NK-92 treated with Interleukin-12 subunit alpha and Interleukin-12 subunit beta, amount 100 ng/mL, for 24 hours (cell line): ENCODE measurements at places on chromosomes 2 and 18.

DNA sequence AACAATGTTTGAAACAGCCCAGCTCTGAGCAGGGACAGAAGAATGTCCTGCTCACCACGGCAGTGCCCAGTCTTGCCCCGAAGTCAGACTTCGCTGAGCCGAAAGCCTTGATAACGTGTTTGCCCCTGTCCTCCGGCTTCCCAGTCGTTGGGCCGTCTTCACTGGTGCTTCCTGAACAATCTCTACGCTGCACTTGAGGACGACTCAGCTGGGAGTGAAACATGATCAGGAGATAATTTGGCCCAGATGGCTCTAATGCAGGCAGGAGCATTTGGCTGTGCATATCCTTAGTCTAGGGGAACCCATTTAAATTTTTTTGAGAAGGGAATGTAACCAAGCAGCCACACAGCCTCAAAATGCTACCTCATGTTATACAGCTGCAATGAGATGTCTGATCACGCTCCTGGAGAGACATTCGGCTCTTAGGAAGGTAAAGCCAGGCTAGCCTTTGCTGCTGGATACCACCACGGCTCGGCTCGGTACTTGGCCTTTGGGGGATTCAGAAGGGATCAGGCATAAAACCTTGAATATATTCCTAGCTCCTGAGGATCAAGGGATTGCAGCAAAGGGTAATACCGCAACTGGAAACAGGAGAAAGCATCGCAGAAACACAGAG is 43.6 kb downstream of the FECH start:
- DNase-seq = no peak

GRCh38 chr2:197256021-197256420 is 54.6 kb downstream of the ANKRD44 start:
- no peak for DNase-seq

- no peak for DNase-seq
Measured at GRCh38 chr18:10912790-10913545, 236.4 kb downstream of the PIEZO2 start.

GRCh38 chr2:76737607-76738006 is 784.6 kb downstream of the LRRTM4 start:
- no peak for DNase-seq

DNA sequence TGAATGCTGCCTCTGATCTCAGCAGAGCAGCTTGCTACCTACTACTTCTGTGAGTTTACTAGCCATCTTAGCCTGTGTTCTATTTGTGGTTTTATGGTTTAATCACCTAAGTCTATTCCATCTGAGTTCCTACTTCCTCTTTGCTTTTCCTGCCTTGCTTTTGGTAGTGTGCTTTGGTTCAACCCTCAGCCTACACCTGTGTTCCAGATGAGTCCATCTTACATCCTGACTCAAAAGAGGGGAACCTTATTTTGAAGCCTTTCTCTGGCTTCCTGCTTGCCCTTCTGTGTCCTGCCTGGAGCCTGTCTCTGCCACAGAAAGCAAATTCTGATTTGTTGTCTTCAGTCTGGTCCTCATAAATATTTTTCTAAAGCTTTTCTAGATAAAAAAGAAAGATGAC is 530.3 kb upstream of the MEX3C start:
- no peak for DNase-seq

GRCh38 chr18:73752965-73753364 is 394.7 kb downstream of the FBXO15 start:
- DNase-seq = no peak

- DNase-seq = no peak
Measured at GRCh38 chr2:126782648-126783047, 116.0 kb upstream of the TEX51 start.

DNA sequence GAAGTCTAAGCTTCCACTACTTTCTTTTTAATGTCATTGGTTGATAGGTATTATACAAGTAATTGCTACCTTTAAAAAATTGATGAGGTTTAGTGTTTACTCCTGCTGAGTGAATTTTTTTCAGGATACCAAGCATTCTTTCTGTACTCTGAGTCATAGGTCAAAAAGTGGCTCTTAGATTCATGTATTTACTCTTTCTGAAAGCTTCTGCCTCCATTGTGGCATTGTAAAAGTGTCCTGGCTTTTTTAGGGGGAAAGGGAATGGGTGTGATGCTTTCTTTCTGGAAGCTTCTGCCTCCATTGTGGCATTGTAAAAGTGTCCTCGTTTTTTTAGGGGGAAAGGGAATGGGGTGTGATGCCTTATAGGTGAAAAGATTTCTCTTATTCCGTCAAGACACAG is 286.5 kb downstream of the LPIN1 start:
- DNase-seq = no peak

- DNase-seq = no peak
Measured at GRCh38 chr18:73023975-73024374, 156.2 kb upstream of the NETO1 start.

GRCh38 chr2:190407246-190407661 is 901 bp upstream of the MFSD6 start:
- DNase-seq = no peak
